GM12865 (cell line): ENCODE measurements at places on chromosomes 13 and 19.

GRCh38 chr13:43220873-43221595 is 197.6 kb downstream of the DNAJC15 start:
- DNase-seq = no peak

DNA sequence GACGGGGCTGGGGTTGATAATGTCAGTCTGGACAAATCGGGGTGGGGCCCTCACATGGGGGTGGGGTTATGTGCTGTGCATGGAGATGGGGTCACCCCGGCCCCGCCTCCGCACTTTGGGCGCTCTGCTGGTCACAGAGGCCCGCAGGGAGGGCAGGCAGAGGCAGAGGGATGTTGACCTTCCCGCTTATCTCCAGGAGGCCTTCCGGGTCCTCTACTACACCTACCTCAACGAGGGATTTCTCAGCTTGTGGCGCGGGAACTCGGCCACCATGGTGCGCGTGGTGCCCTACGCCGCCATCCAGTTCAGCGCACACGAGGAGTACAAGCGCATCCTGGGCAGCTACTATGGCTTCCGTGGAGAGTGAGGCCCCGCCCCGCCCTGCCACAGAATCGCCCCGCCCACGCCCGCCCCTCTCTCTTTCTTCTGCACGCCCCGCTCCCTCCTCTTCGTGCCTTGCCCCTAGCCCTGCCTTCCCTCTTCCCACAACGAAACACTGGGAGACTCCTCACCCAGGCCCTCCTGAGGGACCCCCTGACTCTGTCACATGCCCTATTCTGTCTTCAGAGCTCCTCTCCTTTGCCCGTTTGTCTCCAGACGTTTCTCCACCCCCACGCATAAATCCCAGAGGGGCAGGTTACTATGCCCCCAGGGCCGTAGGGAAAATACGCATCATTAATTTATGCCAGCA is 32.8 kb downstream of the TMEM161A start:
- no peak for DNase-seq

DNA sequence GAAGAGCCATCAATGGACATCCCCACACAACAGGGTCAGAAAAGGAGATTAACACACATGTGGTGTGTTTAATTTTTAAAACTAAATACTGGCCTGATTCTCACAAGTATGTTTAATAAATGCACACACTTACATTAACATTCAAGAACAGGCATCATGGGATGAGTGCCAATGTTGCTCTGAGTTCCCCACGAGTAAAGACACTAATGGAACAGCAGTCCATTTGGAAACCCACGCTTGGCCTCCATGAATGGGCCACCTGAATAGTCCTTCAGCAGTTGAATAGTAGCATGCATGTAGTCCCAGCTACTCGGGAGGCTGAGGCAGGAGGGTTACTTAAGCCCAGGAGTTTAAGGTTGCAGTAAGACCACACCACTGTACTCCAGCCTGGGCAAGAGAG is 195.2 kb upstream of the IPO5 start:
- DNase-seq = no peak

DNA sequence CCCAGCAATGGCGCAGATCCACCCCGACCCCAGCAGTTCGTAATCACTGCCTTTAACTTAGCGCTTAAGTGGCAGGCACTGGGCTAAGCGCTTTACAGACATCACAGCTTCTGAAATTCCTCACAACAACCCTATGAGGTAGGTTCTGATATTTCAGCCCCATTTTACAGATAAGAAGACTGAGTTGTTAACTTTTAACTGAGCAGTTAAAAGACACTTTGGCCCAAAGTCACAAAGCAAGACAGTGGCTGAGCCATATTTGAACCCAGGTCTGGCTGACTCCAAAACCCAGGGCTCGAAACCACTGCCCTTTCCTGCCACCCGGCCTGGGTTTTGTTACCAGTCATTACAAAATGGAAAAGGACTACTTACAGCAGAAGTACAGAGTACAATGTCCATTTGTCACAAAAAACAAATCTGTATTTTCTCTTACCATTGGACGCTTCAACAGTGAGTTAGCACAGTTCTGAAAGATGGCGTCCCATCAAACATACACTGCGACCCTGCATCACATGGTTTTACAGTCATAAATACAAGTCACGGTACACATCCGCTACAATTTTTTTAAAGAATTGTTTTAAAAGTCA is 8.5 kb downstream of the HNRNPL start:
- DNase-seq = no peak

DNA sequence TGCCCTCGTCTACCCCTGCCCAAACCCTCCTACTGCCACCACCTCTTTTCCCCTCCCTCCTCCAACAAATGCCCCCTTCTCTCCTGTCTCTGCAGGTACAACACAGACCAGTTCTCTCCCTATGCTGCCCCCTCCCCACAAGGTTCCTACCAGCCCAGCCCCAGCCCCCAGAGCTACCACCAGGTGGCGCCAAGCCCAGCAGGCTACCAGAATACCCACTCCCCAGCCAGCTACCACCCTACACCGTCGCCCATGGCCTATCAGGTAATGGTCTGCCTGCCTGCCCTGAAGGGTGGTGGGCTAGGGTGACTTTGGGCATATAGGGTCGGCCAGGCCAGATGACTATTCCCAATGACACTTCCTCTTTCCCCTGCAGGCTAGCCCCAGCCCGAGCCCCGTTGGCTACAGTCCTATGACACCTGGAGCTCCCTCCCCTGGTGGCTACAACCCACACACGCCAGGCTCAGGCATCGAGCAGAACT is 6.5 kb upstream of the TIMM50 start:
- peak; percentile 59 for DNase-seq

DNA sequence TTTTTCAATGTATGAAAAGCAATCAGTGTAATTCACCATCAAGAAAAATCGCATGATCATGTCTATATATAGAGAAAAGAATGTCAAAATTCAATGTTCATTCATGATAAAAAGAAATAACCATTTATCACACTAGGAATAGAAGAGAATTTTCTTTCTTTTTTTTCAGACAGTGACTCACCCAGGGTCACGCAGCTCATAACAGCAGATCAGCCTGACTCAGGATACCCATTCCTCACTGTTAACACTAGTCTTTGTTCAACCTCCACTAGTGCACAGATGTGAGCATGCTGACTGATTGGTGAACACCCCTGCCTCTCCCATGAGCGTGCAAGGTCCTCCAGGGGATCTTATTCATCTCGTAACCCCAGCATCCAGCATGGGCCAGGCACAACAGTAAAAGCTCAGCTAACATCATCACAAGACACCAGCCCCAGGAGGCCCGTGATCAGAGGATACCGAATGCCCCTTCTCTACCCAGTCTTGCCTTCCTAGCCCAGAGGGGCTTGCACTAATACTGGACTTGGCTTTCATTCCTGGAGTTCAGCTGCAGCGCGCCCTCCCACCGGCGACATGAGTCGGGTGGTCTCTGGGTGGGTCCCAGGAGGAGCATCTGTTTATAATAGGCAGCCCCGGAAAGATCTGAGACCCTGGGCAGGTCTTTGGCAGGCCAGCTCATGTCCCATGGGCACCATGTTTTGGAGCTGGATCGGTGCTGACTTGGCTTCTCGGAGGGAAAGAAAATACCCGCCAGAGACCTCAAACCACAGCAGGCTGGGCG is 539.5 kb upstream of the SLC10A2 start:
- DNase-seq = no peak

DNA sequence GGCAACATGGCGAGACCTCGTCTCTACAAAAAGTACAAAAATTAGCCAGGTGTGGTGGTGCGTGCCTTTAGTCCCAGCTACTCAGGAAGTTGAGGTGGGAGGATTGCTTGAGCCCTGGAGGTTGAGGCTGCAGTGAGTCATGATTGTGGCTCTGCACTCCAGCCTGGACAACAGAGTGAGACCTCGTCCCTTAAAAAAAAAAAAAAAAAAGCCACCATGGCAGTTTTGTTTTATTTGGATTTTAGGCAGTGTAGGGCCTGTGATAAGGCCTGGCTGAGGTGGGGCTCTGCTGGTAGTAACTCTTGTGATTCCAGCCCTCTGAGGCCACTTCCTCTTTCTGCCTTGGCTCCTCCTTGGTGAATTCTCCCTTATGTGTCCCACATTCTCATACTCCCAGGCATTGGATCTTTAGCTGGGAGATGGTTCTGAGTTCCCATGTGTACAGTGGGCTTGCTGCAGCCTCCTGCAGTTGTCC is 39.2 kb downstream of the GATAD2A start:
- peak; percentile 56 for DNase-seq

- no peak for DNase-seq
These were observed 1533.6 kb downstream of the UQCRFS1 start for GRCh38 chr19:27679399-27679798.

GRCh38 chr13:21008026-21008425 is 53.4 kb downstream of the LATS2 start:
- no peak for DNase-seq

- DNase-seq = no peak
These were observed 154.9 kb upstream of the UQCRFS1 start for GRCh38 chr19:29367791-29368222.

- no peak for DNase-seq
These were observed 14.6 kb upstream of the DIAPH3 start for GRCh38 chr13:60178327-60178726.

DNA sequence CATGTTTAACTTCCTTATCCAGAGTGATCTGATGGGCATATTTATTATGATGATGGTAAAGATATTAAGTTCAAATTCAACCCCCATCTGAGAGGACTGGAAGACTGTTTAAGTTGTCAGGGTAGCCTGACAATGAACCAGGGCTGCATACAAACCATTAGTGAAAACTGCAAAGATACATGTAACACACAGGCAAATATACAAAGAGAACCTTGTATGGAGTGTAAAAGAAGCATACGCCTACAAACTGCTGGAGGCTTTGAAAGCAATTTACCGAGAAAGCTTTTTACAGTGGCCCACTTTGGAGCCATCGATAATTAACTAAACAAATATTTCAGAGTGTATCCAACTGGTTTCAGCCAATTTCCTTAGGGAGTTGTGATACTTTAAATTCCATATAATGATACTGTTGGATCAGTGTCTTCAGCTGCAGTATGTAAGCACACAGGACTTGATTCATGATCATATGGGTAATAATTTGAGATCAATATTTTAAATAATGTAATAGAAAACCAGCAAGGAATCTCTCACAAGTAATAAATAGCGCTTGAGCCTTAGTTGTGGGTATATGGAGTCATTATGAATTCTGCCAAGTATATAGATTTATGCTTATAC is 231.5 kb upstream of the SPRY2 start:
- no peak for DNase-seq
